Upper lobe of right lung (tissue), 1 donor: ENCODE measurements at places on chromosomes 3 and 15. TPM values are rescaled to one million over a fixed set of nuclear protein-coding genes. Genes with fewer than 3 reads are reported as not detected.

DGKG gene
- 4.7 TPM for total RNA-seq

CD80 gene
- 7.9 TPM for total RNA-seq

CYP1A2 gene
- total RNA-seq = 0.32 TPM

STIMATE gene
- total RNA-seq = 34.7 TPM

ZBED2 gene
- total RNA-seq = 6.4 TPM

SELENOS gene
- total RNA-seq = 78.5 TPM

CDC25A gene
- 0.90 TPM for total RNA-seq

SLC2A2 gene
- not detected for total RNA-seq

CPLX3 gene
- total RNA-seq = not detected

VILL gene
- total RNA-seq = 8.9 TPM

ZBTB47 gene
- total RNA-seq = 28.1 TPM

RETNLB gene
- not detected for total RNA-seq

GRCh38 chr15:31495281-31495680, 168.6 kb downstream of the KLF13 start:
- no peaks in the 10 kb centered on the region for H3K27me3 ChIP-seq
- no peaks in the 10 kb centered on the region for H3K36me3 ChIP-seq
- H3K4me3 ChIP-seq = no peak overlapping the region
- no peak for DNase-seq
- no peak overlapping the region for H3K27ac ChIP-seq

GRCh38 chr15:77396692-77397091, 23.2 kb downstream of the PEAK1 start:
- H3K4me3 ChIP-seq = no peak overlapping the region
- H3K36me3 ChIP-seq = no peaks in the 10 kb centered on the region
- no peak for DNase-seq
- H3K27me3 ChIP-seq = no peaks in the 10 kb centered on the region
- peaks cover 3% of the 10 kb centered on the region for H3K4me1 ChIP-seq
- H3K27ac ChIP-seq = no peak overlapping the region

- H3K4me3 ChIP-seq = no peak overlapping the region
- peaks cover 5% of the 10 kb centered on the region for H3K4me1 ChIP-seq
- no peak for DNase-seq
- no peaks in the 10 kb centered on the region for H3K36me3 ChIP-seq
- H3K27ac ChIP-seq = no peak overlapping the region
Measured at GRCh38 chr15:60744826-60745460, 266.0 kb upstream of the ICE2 start.

GRCh38 chr3:46537316-46537715, 28.8 kb downstream of the LRRC2 start:
- H3K4me1 ChIP-seq = peaks cover 14% of the 10 kb centered on the region
- no peak for DNase-seq
- H3K27me3 ChIP-seq = no peaks in the 10 kb centered on the region
- no peak overlapping the region for H3K27ac ChIP-seq
- no peaks in the 10 kb centered on the region for H3K36me3 ChIP-seq

DNA sequence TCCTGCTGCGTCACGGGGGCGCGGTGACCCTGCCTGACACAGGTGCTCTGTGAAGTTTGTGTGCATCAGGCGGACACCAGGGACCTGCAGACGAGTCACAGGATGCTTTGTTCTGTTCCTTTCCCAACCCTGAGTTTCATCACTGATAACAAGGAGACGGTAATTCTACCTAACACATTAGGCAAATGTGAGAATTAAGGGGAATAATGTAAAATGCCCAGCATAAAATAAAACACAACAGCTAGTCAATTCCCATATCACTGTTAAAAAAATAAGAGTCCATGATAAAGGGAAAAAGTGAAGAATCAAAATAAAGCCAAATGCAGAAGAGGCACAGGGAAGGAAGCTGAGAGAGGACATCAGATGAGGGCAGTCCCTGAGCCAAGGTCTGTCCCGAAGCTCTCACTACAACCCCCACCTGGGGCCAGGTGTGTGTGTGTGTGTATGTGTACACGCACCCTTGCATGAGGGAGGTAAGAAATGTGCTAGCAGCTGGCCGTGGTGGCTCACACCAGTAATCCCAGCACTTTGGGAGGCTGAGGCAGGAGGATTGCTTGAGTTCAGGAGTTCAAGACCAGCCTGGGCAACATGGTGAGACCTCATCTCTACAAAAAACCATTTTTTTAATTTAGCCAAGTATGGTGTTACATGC, 27.5 kb downstream of the PLA2G4D start:
- H3K27ac ChIP-seq = no peak overlapping the region
- no peaks in the 10 kb centered on the region for H3K36me3 ChIP-seq
- no peak for DNase-seq
- no peaks in the 10 kb centered on the region for H3K27me3 ChIP-seq

DNA sequence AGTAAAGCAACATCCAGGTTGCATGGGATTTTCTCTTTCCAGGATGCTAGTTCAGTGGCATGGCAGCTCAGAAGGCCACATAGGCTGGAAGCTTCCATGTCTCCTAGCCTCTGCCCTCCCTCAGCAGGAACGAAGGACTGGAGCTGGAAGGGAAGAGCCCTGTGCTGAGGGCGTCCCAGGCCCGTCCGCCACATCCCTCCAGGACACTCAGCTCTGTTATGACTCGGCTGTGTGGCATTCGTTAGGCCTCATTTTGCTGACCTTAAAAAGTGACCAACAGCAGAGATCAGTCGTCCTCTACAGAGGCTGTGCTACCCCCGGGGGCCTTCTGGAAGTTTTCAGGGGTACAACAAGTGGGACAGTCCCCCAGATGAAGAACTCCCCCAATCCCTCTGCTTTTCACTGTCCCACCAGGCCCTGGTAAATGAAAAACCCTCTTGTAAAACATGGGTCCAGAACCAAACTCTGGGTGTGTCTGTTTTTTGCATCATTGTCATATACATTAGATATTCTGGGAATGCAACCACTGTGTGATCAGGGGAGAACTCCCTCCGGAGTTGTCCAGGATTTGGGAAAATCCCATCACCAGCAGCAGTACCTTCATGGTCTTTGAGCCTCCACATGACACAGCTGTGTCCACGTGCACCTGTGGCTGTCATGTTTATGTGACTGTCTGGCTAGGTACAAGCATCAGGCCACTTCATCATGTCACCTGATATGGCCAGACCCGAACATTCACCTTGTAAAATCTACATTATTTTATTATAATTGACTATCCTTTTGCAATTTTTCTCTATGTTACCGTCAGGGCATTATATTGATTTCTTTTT, 149.9 kb downstream of the OR4M2 start:
- no peaks in the 10 kb centered on the region for H3K4me1 ChIP-seq
- no peak overlapping the region for H3K27ac ChIP-seq
- no peak overlapping the region for H3K4me3 ChIP-seq
- H3K36me3 ChIP-seq = no peaks in the 10 kb centered on the region
- DNase-seq = peak; percentile 26

- DNase-seq = no peak
- H3K27ac ChIP-seq = no peak overlapping the region
- no peaks in the 10 kb centered on the region for H3K36me3 ChIP-seq
Measured at GRCh38 chr3:3714572-3714971, 84.7 kb upstream of the LRRN1 start.

- H3K4me3 ChIP-seq = no peak overlapping the region
- no peaks in the 10 kb centered on the region for H3K36me3 ChIP-seq
- H3K27ac ChIP-seq = no peak overlapping the region
- no peak for DNase-seq
- H3K27me3 ChIP-seq = no peaks in the 10 kb centered on the region
Measured at GRCh38 chr3:133466531-133467386, 66.9 kb downstream of the BFSP2 start.

DNA sequence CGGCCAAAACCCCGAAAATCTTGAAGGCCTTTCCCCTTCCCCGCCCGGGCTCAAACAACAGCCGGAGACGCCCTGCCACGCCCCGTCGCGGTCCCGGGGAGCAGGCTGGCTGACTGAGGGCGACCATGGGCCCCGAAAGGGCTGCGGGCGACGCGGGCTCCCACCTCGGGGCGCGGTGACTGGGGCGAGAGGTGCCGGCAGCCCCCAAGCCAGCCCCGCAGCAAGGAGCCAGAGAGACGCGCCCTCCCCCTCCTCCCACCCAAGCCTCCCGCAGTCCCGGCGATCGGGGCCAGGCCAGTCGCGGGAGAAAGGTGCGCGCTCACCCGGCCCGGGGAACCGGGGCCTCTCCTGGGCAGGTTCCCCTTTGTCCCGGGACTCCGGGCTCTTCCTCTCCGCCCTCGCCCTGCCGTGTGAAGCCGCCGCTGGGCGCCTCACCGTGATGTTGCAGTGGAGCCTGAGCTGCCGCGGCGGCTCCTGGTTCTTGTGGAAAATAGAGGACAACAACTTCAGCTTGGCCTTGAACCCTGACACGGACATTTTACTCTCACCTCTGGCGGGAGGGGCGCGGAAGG, 30.6 kb upstream of the ZSCAN2 start:
- H3K36me3 ChIP-seq = no peaks in the 10 kb centered on the region
- H3K4me1 ChIP-seq = peaks cover 5% of the 10 kb centered on the region
- H3K27me3 ChIP-seq = no peaks in the 10 kb centered on the region

DNA sequence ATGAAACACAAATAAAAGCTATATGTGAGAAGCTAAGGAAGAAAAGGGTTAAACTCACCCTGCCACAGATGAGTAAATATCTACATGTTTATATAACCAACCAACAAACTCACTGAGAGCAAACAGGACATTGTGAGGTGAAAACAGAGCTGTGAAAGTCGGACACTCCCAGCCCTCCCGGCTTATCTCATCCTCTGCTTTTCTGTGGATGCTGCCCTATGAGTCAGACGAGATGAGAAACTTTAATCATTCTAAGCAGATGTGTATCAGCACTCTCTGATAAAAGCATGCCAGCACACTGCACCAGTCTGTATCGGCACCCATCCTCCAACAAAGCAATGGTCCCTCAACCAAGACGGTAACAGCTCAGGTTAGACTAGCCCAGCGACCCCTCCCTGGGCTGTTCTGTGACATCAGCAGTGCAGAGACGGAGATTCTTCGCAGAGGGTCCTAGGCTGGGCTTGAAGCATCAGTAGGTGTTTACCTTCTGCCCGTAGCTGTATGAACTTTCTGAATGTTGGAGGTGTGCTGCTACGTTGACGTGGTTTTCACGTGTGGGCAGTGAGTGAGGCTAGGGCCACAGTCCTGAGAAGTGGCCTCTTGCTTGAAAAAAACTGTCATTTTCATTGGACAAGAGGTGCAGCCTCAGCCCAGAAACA, 119.8 kb upstream of the ALDH1A3 start:
- DNase-seq = no peak
- no peaks in the 10 kb centered on the region for H3K36me3 ChIP-seq
- peak overlapping the region; percentile 24 for H3K27ac ChIP-seq
- peaks cover 3% of the 10 kb centered on the region for H3K4me1 ChIP-seq
- no peak overlapping the region for H3K4me3 ChIP-seq

- no peaks in the 10 kb centered on the region for H3K36me3 ChIP-seq
- H3K27ac ChIP-seq = no peak overlapping the region
- no peak overlapping the region for H3K4me3 ChIP-seq
- H3K4me1 ChIP-seq = no peaks in the 10 kb centered on the region
Measured at GRCh38 chr3:17795711-17796110, 53.3 kb upstream of the TBC1D5 start.

- no peaks in the 10 kb centered on the region for H3K36me3 ChIP-seq
- no peak for DNase-seq
- no peak overlapping the region for H3K4me3 ChIP-seq
- peaks cover 28% of the 10 kb centered on the region for H3K4me1 ChIP-seq
Measured at GRCh38 chr3:46895761-46896160, 18.2 kb downstream of the PTH1R start.

DNA sequence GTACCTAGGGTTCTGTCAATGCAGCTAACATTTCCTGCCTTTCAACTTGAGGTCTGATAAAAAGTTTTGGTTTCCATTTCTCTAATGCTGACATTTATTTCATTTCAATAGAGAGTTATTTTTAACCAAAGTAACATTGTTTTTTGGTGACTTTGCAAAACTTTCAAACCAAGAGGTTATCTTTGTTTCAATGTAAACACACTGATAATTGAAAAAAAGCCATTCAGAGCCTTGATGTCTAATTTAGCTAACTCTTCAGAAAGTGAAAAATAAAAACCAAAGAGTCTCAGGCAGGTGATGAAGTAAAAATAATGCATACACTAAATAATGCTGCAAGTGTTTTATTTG, 9.6 kb upstream of the TIPARP start:
- H3K27me3 ChIP-seq = no peaks in the 10 kb centered on the region
- H3K4me1 ChIP-seq = peaks cover 19% of the 10 kb centered on the region
- DNase-seq = no peak
- H3K27ac ChIP-seq = peak overlapping the region; percentile 52

DNA sequence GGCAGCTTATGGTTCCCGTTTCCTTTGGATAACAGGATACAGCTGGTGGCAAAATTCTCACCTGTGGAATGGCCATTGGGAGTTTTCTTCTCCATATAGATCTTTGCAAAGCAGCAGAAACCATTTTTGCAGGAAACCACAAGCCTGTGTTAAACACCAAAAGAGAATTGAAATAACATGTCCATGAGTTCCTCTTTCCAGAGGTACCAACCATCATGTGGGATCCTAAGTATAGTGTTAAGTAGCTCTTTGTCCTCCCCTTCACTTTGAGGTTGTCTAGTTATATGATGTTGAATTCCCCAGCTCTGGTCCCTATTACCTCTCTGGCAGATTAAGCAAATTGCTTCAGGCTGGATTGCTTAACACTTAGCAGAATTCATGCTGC, 94.9 kb downstream of the AKAP13 start:
- no peaks in the 10 kb centered on the region for H3K36me3 ChIP-seq
- no peak overlapping the region for H3K4me3 ChIP-seq
- H3K27me3 ChIP-seq = no peaks in the 10 kb centered on the region
- no peak overlapping the region for H3K27ac ChIP-seq

- H3K27me3 ChIP-seq = no peaks in the 10 kb centered on the region
- no peak overlapping the region for H3K4me3 ChIP-seq
- DNase-seq = no peak
- no peaks in the 10 kb centered on the region for H3K36me3 ChIP-seq
- H3K27ac ChIP-seq = no peak overlapping the region
Measured at GRCh38 chr15:59298854-59299250, 73.8 kb downstream of the MYO1E start.

- no peak for DNase-seq
- no peaks in the 10 kb centered on the region for H3K27me3 ChIP-seq
- H3K4me1 ChIP-seq = no peaks in the 10 kb centered on the region
- H3K27ac ChIP-seq = no peak overlapping the region
- no peak overlapping the region for H3K4me3 ChIP-seq
Measured at GRCh38 chr3:156382458-156383346, 172.2 kb downstream of the SSR3 start.
